K562 (cell line): ENCODE measurements at places on chromosomes 3 and 15. TPM values are rescaled to one million over a fixed set of nuclear protein-coding genes. Genes with fewer than 3 reads are reported as not detected.

Gene DGKG
- total RNA-seq, result 0.29 TPM in 1 of 2 replicates, not detected in the other

Gene FSIP1
- total RNA-seq, result 0.13 and 0.29 TPM in 2 replicates

Gene CCDC66
- total RNA-seq, result 22.0 and 22.6 TPM in 2 replicates

GRCh38 chr3:30181178-30181465 is 425.3 kb upstream of the TGFBR2 start:
- no peak for DNase-seq
- no peaks in the 10 kb centered on the region for H3K36me3 ChIP-seq
- H3K4me1 ChIP-seq, result no peaks in the 10 kb centered on the region
- H3K4me3 ChIP-seq, result no peak overlapping the region
- no peaks in the 10 kb centered on the region for H3K27me3 ChIP-seq

DNA sequence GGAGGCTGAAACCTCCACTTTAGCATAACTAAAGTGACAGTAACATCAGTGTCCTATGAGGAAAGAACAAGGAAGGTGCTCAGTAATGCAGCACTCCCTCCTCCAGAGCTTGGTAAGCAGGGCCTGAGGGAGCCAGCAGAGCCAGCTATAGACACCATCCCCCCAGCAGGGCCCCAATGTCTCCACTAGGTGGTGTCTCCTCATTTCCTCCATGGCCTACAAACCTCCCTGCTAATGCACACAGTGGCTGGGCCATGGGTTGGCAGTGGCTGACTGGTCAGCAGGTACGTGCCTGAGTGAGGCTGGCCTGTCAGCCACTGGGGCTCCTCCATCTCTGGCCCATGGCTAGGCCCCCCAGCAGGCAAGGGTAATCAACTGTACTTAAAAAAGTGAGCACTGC is 13.6 kb downstream of the MRPS25 start:
- H3K36me3 ChIP-seq, result peaks cover 94% of the 10 kb centered on the region
- H3K27ac ChIP-seq, result peak overlapping the region; percentile 7; the same call in 1 of the 3 replicates
- DNase-seq, result peak; percentile 72

DNA sequence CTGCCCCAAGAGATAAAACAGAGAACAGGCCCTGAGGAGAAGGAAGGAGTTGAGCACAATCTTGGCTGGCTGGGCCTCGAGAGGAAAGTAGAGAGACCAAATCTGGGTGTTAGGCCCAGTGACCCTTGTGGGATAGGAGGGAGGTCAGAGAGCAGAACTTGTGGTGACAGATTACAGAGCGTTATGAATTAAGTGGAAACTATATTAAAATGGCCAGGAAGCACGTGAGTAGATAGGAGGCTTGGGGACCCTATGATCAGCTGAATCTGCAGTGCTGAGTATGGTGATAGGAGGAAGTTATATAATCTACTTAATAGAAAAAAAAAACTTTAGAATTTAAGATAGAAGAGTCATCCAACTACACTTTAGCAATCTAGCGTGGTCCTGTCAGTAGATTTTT is 30.0 kb downstream of the ST6GAL1 start:
- H3K4me1 ChIP-seq, result peaks cover 16% of the 10 kb centered on the region
- H3K36me3 ChIP-seq, result peaks cover 48% of the 10 kb centered on the region
- no peak overlapping the region for H3K27ac ChIP-seq

- no peaks in the 10 kb centered on the region for H3K27me3 ChIP-seq
- H3K36me3 ChIP-seq, result peaks cover 4% of the 10 kb centered on the region; the same call in 2 of the 3 replicates
- peaks cover 9% of the 10 kb centered on the region for H3K4me1 ChIP-seq
- peak overlapping the region; percentile 93 for H3K27ac ChIP-seq
- peak overlapping the region; percentile 75 for H3K4me3 ChIP-seq
Measured at GRCh38 chr3:25663347-25663868, 1.3 kb downstream of the TOP2B start.

DNA sequence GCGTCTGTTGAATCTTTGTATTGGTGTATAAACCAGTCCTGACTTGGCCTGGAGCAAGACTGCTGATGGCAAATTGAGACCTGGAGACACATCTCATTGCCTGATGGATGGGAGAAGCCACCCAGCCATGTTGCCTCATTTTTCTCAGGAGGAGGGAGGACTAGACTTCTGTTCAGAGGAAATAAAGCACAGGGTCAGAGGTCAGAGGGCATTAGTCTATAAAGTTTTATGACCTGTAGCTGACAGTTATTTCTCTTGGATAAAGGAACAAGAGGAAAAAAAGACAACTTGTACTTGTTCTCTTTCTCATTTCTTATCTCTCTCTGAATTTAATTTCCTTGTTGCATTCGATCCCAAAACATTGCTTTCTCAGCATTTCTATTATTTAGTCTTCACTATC is 775.9 kb downstream of the SQOR start:
- H3K4me1 ChIP-seq, result no peaks in the 10 kb centered on the region
- no peaks in the 10 kb centered on the region for H3K27me3 ChIP-seq
- H3K36me3 ChIP-seq, result no peaks in the 10 kb centered on the region
- no peak for DNase-seq
- H3K4me3 ChIP-seq, result no peak overlapping the region

GRCh38 chr15:92097474-92098178 is 244.1 kb downstream of the SLCO3A1 start:
- no peak overlapping the region for H3K4me3 ChIP-seq
- no peak overlapping the region for H3K27ac ChIP-seq
- peak; percentile 36 for DNase-seq
- no peaks in the 10 kb centered on the region for H3K27me3 ChIP-seq
- H3K4me1 ChIP-seq, result no peaks in the 10 kb centered on the region
- no peaks in the 10 kb centered on the region for H3K36me3 ChIP-seq

GRCh38 chr3:194081826-194082225 is 54.1 kb upstream of the HES1 start:
- no peak for DNase-seq
- no peak overlapping the region for H3K27ac ChIP-seq

DNA sequence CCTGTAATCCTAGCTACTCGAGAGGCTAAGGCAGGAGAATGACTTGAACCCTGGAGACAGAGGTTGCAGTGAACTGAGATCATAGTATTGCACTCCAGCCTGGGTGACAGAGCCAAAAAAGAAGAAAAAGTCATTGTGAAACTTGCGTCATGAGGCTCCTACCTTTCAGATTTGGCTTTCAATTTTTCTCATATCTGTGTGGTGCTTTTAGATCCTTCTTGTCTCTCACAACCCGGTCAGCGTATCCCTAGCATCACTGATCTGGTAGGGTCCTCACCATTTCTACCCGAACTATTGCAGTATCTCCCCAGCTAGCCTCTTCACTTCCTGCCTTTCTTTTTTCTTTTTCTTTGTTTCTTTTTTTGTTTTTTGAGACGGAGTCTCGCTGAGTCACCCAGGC is 21.6 kb upstream of the GCNT3 start:
- peaks cover 9% of the 10 kb centered on the region for H3K27me3 ChIP-seq
- DNase-seq, result no peak
- H3K4me1 ChIP-seq, result no peaks in the 10 kb centered on the region
- no peak overlapping the region for H3K4me3 ChIP-seq
- H3K27ac ChIP-seq, result no peak overlapping the region

DNA sequence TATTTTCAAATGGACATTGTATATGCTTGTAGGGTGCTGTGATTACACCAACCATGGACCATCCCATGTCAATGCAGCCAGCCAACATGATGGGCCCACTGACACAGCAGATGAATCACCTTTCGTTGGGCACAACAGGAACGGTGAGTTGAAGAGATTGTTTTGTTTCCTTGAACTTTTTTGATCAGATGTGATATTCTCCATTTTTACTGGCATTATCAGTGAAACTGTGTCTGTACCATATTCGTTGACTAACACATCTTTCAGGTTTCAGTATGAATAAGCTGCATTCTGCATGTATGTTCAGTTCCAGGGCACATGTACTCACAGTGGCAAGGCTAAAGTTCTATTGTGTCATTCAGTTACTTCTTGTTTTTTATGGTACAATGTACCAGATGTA is 655.2 kb downstream of the RBMS3 start:
- no peak overlapping the region for H3K27ac ChIP-seq
- no peaks in the 10 kb centered on the region for H3K27me3 ChIP-seq
- no peak for DNase-seq
- no peaks in the 10 kb centered on the region for H3K36me3 ChIP-seq
- H3K4me1 ChIP-seq, result no peaks in the 10 kb centered on the region

DNA sequence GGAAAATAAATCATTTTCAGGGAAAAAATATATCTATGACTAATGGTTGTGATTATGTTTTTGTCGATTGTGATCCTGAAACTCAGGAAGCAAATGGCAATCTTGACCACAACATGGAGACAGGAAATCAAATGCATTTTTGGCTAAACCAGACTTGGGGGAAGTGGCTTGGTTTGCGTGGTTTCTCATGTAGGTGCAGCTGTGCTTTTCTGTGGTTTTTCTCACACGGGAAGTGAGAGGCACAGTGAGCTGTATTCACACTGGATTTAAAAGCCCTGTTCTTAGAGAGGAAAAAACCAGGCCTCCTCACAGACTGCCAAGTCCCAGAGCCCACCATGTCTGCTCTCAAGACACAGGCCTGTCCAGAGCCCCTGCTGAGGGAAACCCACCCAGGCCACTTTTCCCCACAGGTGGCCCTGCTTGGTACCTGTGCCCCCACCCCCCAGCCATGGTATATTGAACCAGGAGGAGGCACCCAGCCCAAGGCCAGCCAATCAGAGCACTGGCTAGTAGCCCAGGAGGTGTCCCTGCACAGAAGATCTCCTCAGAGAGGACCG is 46.1 kb downstream of the BTD start:
- DNase-seq, result no peak
- H3K4me3 ChIP-seq, result no peak overlapping the region
- no peak overlapping the region for H3K27ac ChIP-seq

DNA sequence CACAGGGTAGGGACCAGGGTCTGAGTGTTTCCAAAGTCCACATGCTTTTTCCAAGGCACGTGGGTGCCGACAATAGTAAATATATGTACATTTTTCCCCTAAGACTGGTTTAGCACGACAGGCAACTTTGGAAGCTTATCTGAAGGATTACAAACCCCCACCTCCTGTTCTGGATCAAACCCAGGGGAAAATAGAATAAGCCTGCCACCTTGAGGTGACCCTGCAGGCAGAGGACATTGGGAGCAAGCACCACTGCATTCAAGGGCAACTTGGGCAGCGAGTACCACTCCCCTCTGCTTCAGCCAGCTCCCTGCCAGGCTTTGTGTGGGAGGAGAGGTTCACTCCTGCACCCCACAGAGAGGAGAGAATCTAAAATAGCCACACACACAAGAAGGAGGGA is 44.8 kb downstream of the KBTBD12 start:
- no peak overlapping the region for H3K4me3 ChIP-seq
- H3K27me3 ChIP-seq, result no peaks in the 10 kb centered on the region; the same call in 2 of the 3 replicates
- peak; percentile 20 for DNase-seq
